ENCODE measurements at places on chromosomes 6 and 20.

DNA sequence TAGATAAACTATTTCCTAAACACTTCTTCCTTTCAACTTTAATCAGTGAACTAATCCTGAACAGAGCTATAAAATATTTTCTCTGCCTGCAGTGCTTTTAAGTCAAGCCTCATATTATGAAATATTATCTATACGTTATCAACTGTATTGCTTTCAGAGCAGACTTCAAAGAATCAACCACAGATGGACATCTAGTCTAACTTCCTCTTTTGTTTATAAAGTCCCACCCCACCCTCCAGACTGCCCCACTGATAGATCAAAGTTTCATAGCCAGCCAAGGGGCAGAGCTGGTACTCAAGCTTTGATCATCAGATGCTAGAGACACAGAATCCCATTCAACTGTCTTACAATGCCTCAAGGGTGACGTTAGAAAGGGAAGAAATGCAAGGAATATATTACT lies 308.3 kb downstream of the LAMA2 start:
- no peak for DNase-seq

GRCh38 chr6:63677282-63677681 lies 41.7 kb downstream of the PHF3 start:
- no peak for DNase-seq

DNA sequence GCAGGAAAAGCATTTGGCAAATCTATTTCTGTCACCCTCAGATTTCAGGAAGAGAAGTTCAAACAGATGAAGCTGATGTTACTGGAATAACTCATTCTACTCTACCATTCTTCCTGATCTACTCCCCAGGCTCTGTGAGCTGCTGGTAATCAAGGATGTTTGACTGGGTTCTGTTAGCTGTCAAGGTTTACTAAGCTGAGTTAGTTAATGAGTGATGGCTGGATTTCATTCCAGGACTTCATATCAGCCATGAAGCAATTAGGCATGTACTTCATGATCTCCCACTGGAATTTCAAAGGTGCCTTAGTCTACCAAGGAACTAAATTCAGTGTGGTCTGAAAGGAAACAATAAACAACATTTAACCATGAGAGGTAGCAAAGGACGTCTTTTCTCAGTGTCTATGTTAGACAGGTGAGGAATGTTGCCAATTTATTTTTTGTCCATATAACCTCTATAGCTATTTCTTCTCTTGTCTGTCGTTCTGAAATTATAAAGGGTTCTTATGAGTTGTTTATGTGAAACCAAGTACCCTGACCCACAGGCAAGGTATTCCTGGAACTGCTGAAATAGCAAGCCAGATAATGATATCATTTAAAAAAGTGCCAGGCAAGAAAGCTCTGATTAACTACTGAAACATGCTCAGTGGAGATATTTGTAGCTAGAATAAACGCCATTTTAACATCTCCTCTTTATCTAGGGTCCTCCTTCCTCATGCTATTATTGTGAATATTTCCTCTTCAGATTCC lies 112.9 kb downstream of the BACH2 start:
- DNase-seq, result no peak

GRCh38 chr6:25959890-25960536 lies 2.6 kb upstream of the TRIM38 start:
- DNase-seq, result no peak

DNA sequence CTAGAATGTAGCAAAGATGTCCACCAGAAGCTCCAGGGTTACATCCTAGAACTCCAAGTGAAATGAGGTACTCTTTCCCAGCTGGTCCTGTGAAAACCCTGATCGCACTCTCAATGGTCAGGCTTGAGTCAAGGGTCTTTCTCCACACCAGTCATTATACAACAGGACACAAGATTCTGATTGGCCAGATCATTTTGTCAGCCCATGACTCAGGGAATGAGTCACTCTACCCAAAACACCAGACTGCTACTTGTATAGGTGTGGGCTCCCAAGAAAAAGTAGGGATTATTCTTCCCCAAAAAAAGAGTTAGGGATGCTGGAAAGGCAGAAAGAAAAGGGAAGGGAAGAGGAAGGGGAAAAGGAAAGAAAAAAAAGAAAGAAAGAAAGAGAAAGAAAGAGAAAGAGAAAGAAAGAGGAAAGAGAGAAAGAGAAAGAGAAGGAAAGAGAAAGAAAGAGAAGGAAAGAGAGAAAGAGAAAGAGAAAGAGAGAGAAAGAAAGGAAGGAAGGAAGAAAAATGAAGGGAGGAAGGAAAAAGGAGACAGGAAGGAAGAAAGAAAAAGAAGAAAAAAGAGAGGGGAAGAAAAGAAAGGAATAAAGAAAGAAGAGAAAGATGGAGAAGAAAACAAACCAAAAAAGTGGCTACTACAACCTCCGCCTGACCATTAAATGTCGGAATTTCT lies 30.5 kb downstream of the ANKEF1 start:
- DNase-seq, result no peak

GRCh38 chr20:40442181-40442963 lies 246.7 kb downstream of the MAFB start:
- DNase-seq, result no peak

DNA sequence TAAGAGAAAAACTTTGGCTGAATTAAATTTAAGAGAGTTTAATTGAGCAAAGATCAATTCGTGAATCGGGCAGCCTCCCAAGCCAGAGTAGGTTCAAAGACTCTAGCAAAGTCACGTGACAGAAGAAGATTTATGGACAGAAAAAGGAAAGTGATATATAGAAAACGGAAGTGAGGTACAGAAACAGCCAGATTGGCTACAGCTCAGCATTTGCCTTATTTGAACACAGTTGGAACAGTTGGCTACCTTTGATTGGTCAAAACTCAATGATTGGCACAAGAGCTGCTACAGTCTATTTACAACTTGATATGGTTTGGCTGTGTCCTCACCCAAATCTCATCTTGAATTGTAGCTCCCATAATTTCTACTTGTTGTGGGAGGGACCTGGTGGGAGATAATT lies 102.6 kb downstream of the PLG start:
- no peak for DNase-seq

GRCh38 chr6:13241364-13241763 lies 87.0 kb downstream of the TBC1D7 start:
- DNase-seq, result no peak

DNA sequence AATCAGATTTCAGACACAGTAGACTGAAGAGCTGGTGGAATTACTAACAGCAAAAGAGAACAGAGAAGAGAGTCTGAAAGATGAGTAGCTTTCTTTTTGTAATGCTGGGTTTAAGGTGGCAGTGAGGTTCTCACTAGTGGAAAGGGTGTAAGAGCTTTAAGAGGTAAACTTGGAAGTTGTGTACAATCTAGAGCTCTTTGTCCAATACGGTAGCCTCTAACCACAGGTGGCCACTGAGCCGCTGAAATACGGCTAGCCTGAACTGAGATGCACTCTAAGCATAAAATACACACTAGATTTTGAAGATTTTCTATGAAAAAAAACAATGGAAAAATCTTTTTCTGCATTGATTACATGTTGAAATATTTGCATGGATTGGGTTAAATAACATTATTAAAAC lies 4.0 kb downstream of the ELOVL2 start:
- no peak for DNase-seq

DNA sequence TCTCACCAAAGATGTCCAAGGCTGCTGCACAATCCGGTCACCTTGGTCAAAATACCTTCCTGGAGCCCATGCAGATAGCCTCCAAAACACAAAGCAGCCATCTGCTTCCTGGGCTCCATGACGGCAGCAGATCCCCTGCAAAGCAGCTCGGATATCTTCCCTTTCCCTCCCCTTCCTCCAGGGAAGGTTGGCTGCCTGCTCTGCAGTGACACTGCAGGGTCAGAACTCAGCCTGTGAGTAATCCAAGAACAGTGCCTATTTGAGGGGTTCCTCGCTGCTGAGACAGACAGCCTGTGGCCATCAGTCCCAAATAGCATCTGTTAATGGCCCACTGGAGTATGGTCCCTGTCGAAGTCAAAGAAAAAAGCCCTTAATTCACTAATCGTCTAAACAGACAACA lies 270.8 kb downstream of the PREX1 start:
- DNase-seq, result no peak

DNA sequence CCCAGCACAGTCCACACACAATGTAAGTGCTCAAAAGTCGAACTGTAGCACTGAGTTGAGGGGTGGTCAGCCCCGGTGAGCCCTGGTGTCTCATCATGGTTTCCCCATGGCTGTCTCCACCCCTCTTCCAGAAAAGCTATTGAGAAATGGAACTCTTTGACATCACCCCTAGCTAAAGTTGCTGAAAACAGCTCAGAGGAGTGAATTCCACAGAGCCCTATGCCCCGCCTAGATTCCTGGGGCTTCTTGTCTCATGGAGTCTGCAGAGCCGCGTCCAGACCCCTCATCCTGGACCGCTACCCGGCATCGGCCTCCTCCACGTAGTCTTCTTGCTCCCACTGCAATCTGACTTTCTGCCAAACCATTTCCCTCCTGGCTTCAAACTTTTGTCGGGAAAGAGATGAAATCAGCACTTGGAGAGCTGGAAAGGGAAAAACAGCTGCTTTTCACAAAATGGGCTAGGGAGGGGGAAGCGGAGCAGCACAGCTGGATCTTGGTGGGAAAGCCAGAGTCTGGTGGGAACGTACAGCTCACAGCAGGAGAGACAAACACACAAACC lies 132.2 kb downstream of the SNX5 start:
- DNase-seq, result no peak

- DNase-seq, result no peak
Observed at GRCh38 chr6:50380406-50381098, 330.8 kb upstream of the DEFB112 start.

- DNase-seq, result no peak
Observed at GRCh38 chr6:79862711-79863110, 84.6 kb downstream of the ELOVL4 start.

DNA sequence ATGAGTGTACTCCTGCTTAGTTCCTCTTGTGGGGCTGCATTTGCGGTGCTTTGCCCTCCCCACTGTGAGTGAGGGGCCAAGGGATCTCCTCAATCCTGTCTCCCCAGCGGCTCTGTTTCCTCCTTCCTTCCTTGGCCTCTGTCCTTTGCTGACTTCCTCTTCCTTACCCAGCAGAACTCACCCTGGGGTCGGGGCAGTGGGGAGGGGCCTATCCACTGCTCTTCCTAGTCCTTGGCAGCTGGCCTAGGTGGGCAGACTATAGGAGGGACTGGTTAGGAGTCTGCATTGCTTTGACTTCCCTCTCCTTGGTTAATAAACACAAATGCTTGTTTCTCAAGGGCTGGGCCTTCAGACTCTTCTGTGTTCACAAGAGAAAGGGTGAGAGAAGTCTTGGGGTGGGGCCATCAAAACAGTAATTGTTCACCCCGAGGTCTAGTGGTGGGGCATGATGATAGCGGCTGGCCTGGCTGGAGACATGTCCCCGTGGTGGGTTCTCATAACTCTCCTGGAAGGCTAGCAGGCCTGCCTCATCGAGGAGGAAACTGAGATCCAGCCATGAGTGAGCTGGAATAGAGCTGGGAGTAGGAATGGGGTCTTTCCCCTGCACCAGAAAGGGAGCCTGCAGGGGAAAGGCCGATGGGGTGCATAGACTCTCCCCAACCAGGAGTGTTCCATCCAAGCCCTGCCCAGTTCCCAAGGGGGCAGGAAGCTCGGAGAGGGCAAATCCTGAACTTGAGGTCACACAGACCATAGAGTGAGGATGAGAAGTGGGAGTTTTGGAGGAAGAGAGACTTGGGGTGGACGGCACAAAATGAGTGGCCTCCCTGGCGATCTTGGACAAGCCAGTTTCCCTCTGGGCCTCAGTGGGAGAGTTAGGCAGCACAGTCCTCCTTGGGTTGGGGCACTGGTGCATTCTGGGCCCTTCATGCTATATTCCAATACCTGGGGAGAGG lies 12.7 kb downstream of the FAM110A start:
- no peak for DNase-seq

DNA sequence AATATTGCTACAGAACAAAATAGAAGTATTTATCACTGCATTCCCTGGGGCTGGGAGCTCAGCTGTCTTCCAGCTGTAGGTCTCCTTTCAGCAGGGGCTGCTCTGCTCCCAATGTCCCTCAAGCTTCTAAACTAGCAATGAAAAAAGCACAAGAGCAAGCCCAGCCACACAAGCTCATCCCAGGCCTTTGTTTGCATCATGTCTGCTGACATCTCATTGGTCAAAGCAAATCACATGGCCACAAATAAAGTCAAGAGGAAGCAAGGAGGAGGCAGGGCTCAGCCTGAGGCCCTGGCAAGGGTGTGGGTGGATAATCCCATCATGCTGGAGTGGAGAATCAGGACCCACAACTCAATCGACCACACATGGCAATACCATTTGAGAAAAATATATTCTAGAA lies 2.2 kb upstream of the BFSP1 start:
- DNase-seq, result no peak

- no peak for DNase-seq
Observed at GRCh38 chr6:36200154-36200891, 3.8 kb downstream of the BRPF3 start.

- no peak for DNase-seq
Observed at GRCh38 chr20:59625214-59625922, 21.0 kb downstream of the PHACTR3 start.

Measured in stimulated activated CD4-positive, alpha-beta T cell treated with anti-CD3 and anti-CD28 coated beads, Interleukin-4, amount 100 ng/mL, for 48 hours (primary cell).